PC-3 (cell line): ENCODE measurements at places on chromosomes 6 and 20. TPM values are rescaled to one million over a fixed set of nuclear protein-coding genes. Genes with fewer than 3 reads are reported as not detected.
A peak's percentile ranks its signal among the peaks of the same experiment; 100 is the strongest.

DNA sequence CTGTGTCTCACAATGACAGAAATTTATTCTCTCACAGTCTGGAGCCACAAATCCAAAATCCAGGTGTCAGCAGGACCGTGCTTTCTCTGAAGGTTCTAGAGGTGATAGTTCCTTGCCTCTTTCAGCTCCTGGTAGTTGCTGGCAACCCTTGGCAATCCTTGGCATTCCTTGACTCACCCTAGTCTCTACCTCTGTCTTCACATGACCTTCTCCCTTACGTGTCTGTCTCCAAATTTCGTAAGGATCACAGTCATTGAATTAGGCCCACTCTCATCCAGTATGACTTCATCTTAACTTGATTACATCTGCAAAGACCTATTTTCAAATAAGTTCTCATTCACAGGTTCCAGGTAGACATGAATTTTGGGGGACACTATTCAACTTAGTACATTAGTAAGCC is 143.1 kb downstream of the CEP57L1 start:
- DNase-seq, result no peak

- DNase-seq, result no peak
Observed at GRCh38 chr6:9647599-9647998, 767.3 kb downstream of the TFAP2A start.

DNA sequence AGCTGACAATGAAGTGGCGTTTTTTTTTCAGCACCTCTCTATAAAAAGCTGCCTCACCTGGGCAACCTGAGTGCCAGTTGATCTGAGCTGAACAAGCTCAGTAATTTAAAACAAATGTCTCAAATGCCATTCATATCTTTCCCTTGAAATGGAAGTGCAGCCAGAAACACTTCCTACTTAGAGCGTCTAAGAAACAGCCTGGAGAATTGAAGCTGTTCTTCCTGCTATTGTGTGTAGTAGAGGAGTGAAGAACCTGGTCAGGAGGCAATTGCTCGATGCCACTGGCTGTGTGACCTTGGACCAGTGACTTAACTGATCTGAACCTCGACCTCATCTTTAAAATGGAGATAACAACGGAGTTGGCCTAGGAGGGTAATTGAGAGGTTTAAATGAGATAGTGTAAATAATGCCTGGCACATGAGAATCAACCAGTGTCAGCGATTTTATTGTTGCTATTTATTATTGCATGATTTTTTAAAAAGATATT is 95.4 kb upstream of the FOXQ1 start:
- no peak for DNase-seq

- DNase-seq, result no peak
Observed at GRCh38 chr6:136751522-136751956, 40.7 kb downstream of the MAP3K5 start.

DNA sequence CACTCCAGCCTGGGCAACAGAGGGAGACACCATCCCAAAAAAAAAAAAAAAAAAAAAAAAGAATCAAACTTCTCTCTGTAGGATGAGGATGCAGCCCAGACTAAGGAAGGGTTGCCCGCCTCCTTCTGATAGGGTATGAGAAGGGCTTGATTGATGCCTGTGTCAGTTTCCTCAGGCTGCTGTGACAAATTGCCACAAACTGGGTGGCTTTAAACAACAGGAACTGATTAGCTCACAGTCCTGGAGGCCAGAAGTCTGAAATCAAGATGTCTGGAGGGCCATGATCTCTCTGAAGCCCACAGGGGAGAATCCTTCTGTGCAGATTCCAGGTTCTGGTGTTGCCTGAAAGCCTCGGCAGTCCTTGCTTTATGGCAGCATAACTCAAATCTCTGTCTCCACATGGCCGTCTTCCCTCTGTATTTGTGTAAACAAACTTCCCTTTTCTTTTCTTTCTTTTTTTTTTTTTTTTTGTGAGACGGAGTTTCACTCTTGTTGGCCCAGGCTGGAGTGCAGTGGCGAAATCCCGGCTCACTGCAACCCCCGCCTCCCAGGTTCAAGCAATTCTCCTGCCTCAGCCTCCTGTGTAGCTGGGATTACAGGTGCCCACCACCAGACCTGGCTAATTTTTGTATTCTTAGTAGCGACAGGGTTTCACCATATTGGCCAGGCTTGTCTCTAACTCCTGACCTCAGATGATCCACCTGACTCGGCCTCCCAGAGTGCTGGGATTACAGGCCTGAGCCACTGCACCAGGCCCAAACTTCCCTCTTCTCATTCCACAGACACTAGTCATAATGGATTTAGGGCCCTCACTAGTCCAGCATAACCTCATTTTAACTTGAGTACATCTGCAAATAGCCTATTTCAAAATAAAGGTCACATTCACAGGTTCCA is 11.2 kb upstream of the CDK19 start:
- peak; percentile 58 for DNase-seq

The PAX1 gene
- total RNA-seq, result not detected in 2 replicates

The FAM162B gene
- total RNA-seq, result not detected in 2 replicates

The SIRPD gene
- 0.18 and 0.23 TPM in 2 replicates for total RNA-seq
